ENCODE measurements at places on chromosomes 16 and 17. TPM values are rescaled to one million over a fixed set of nuclear protein-coding genes. Genes with fewer than 3 reads are reported as not detected.

DNA sequence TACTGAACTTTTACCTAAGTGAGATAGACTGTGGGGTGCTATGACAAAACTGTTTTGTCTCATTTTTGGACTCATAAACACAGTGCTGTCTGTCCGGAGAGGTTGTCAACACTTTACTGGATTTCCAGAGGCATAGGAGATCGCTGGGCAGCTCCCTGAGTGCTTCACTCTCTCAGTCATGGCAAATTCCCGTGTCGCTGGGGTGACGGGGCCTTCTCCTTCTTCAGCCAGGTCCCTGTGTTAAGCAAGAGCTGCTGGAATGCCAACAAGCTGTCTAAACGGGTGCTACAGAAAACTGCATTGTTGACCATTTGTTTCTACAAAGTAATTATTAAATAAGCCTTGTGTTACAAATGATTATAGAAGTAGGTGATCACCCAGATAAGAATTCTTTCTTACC lies 141.6 kb downstream of the DNAH9 start:
- no peak for DNase-seq

DNA sequence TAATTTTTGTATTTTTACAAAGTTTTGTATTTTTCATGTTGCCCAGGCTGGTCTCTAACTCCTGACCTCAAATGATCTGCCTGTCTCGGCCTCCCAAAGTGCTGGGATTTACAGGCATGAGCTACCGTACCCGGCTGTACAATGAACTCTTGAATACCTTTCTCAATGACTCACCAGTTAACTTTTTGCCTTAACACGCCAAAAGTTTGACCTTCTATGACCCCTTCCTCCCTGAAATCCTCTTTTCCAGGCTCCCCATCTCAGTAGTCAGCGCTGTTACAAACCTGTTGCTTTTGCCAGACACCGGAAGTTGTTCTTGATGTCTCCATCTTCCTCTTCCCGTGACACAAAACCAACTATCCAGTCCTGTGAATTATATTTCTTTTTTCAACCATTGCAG lies 158.1 kb upstream of the ASIC2 start:
- DNase-seq: no peak

DNA sequence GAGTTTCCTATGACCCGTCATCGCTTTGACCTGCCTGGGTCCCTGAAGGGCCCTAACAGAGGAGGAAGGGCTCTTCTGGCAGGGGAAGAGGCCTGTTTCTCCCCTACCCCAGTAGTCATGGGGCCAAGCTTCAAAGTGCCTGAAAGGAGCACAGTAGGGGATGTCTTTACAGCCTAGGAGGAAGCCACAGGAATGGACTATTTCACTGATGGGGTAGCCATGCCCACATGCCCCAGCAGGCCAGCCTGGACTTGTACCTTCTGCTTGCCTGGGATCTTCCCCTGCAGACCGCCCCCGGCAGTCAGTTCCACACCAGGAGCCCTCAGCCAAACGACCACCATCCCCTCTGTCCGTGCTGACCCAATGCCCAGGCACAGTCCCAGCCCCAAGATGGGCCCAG lies 41.8 kb upstream of the PEMT start:
- no peak for DNase-seq

GRCh38 chr16:12744860-12745259 lies 58.8 kb downstream of the CPPED1 start:
- no peak for DNase-seq

- DNase-seq: no peak
These were observed 16.0 kb upstream of the HEATR6 start for GRCh38 chr17:60094754-60095153.

GRCh38 chr16:74575807-74576643 lies 30.9 kb downstream of the GLG1 start:
- DNase-seq: no peak

GRCh38 chr16:17529982-17530760 lies 59.4 kb upstream of the XYLT1 start:
- DNase-seq: peak; percentile 84

DNA sequence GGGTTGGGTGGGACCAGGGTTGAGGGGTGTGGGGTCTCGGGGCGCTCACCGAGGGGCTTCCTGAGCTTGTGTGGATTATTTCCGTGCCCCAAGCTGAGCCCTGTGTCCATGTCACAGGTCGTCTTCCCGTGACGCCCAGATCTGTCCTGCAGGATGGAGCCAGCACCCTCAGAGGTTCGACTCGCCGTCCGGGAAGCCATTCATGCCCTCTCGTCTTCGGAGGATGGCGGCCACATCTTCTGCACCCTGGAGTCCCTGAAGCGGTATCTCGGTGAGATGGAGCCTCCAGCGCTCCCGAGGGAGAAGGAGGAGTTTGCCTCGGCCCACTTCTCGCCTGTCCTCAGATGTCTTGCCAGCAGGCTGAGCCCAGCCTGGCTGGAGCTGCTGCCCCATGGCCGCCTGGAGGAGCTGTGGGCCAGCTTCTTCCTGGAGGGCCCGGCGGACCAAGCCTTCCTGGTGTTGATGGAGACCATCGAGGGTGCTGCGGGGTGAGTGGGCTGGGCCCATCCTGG lies 1.0 kb downstream of the TELO2 start:
- DNase-seq: no peak

DNA sequence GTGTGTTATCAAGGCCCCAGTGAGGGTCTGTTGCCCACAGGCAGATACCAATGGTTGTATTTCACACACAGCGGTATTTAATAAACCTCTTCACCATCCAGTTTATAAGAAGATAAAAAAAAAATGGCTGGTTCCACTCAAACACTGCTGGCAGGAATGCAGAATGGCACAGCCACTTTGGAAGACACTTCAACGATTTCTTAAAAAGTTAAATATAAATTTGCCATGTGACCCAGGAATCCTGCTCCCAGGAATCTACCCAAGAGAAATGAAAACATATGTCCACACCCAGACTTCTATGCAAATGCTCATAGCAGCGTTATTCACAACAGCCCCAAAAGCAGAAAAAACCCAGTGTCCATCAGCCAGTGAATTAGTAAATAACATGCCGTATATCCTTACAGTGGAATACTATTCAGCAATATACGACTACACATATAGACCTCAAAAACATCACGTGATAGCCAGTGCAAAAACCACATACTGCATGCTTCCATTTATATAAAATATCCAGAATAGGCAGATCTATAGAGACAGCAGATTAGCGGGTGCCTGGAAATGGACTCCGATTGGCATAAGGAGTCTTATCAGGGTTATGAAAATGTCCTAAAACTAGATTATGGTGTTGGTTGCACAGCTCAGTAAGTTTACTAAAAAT lies 38.7 kb downstream of the XYLT1 start:
- no peak for DNase-seq

DNA sequence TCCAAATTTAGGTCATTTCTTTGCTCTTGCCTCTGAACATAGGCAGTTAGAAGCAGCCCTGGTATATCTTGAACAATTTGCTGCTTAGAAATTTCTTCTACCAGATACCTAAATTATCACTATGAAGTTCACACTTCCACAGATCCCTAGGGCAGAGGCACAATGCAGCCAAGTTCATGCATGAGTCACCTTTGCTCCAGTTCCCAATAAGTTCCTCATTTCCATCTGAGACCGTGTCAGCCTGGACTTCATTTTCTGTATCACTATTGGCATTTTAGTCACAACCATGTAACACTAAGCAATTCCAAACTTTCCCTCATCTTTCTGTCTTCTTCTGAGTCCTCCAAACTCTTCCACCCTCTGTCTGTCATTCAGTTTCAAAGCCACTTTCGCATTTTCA lies 45.0 kb downstream of the KCNJ16 start:
- no peak for DNase-seq

DNA sequence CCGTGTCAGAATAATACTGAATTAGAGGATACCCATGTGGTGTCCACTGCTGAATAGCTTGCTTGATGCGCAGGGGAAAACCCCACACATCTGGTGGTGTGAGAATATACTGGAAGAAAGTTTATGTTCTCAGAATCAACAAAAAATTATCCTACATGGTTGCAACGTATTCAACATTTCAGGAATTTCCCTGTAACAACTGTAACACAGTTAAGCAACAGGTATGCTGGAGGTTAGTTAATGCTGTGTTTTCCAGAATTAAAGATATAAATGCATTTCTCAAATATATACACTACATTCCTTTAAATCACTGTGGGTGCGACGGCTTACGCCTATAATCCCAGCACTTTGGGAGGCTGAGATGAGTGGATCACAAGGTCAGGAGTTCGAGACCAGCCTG lies 5.4 kb downstream of the CNOT1 start:
- no peak for DNase-seq

- no peak for DNase-seq
These were observed 1568.1 kb upstream of the GOT2 start for GRCh38 chr16:60302261-60302660.

DNA sequence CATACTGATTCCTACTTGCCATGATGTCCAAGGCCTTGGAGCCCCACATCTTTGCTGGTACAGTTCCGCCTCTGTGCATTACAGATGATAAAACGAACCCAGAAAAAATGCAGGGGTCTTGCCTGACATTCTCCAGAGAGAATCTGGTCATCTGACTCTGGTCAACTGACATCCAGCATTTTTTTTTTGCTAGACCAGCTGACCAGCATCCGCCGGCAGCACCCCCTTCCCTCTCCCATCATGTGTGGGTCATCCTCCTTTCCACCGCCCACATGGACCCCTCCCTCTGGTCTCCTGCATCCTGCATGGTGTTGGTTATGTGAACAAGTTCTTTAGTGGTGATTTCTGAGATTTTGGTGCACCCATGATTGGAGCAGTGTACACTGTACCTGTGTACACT lies 47.1 kb downstream of the CDH1 start:
- no peak for DNase-seq

DNA sequence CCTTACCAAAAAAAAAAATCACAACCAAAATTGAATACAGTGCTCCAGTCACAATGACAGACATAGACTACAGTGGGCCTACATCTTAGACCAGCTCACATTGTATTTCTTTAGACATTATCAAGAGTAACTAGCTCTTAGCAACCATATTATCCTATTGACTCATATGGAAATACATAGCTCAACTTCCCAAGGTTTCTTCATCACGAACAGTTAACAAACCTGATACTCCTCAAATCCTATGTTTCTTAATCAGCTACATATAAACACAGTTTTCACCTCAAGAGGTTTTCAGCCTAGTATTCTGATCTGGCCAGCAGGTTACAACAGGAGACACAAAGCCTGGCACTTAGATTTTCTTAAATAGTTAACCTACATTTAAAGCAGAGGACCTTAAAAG lies 29.7 kb downstream of the CMC2 start:
- DNase-seq: no peak

GRCh38 chr16:2443555-2443954 lies 14.3 kb downstream of the CCNF start:
- no peak for DNase-seq

The KRT33B gene
- total RNA-seq: not detected

The SRCIN1 gene
- total RNA-seq: 0.26 TPM

The ATP1B2 gene
- total RNA-seq: 0.14 TPM

The FOXN1 gene
- total RNA-seq: not detected

The PAQR4 gene
- total RNA-seq: 41.0 TPM
